ENCODE measurements at places on chromosomes 7 and 10.

- no peak for DNase-seq
Observed at GRCh38 chr10:11019724-11020547, 2.3 kb downstream of the CELF2 start.

GRCh38 chr10:75663947-75664664 lies 232.7 kb downstream of the LRMDA start:
- DNase-seq = no peak

GRCh38 chr10:29256586-29256985 lies 32.3 kb upstream of the LYZL1 start:
- no peak for DNase-seq

- DNase-seq = peak; percentile 63
Observed at GRCh38 chr7:142632271-142633134, 116.8 kb upstream of the PRSS1 start.

DNA sequence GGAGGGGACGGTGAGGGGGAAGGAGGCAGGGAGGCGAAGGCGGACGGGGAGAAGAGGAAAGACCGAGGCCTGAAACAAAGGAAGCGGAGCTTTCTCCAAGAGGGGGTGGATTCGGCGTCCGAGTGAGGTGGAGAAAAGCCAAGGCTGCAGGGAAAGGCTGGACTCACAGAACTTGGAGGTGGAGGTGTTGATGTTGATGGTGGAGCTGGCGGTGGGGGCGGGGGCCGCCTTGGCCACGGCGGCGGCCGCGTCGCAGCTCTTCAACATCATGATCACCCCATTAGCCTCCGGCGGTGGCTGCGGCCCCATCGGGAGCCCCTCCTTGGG lies 578 bp downstream of the CACUL1 start:
- no peak for DNase-seq

- DNase-seq = no peak
Observed at GRCh38 chr10:118017850-118018249, 28.9 kb downstream of the RAB11FIP2 start.

GRCh38 chr7:119925581-119926289 lies 347.2 kb upstream of the KCND2 start:
- DNase-seq = no peak

DNA sequence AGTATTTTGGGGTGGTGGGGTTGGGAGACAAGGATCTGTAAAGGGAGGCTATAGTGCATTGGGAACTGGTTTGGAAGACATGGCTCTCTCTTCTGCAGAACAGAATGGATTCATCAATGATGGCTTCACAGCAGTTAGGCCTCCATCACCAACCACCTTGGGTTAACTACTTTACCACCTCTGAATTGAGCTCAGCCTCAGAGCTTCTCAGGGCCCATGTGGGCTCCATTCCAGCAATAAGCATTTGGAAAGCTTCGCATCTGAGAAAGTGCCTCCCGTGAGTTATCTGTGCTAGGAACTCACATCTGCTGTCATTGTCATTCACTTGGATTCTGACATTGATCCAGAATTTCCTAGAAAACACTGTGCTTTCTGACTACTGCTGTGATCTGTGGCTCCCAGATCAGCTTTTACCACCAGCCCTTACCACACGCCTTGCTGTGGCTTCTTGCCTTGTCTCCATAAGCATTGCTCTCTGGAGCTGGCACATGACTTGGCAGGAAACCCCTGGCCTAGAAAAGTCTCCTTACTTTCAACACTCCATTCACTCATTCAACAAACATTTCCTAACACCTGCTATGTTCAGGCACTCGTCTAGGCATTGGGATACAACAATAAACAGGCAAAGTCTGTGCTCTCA lies 70.7 kb upstream of the ADO start:
- no peak for DNase-seq

GRCh38 chr10:75870039-75870645 lies 438.7 kb downstream of the LRMDA start:
- no peak for DNase-seq

GRCh38 chr7:24717694-24718320 lies 39.5 kb downstream of the GSDME start:
- no peak for DNase-seq

- DNase-seq = no peak
Observed at GRCh38 chr7:20284003-20284770, 46.5 kb upstream of the ITGB8 start.

DNA sequence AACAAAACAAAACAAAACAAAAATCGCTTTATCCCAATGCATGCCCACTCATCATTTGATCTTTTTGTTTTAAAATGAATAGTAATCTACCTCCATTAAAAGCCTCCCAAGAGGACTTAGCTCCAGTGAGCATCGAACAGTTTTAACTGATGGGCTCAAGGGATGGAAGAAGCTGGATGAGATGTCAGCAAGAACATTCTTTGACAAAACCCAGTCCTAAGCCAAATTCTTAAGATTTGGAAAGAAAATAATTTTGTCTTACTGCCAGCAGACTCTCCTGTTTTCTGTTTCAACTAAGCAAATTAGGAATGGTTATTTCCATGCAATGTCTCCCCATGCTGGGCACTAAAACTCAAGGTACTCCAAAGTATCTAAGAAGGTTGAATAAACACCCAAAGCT lies 127.3 kb downstream of the RNLS start:
- no peak for DNase-seq

DNA sequence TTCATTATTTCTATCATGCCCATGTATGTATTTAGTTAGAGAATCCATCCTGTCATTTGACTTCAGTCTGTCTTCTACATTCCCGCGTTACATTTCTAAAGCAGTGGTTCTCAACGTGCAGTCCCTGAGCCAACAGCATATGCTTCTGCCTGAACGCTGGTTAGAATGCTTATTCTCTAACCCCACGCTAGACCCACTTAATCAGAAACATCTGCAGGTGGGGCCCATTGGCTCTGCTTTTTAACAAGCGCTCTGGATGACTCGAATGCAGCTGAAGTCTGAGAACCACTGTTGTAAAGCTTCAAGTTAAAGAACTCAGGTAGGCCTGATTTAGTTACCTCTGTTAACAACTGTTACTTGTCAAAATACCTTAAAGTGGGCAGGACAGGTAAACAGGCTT lies 38.2 kb downstream of the NEUROD6 start:
- no peak for DNase-seq

DNA sequence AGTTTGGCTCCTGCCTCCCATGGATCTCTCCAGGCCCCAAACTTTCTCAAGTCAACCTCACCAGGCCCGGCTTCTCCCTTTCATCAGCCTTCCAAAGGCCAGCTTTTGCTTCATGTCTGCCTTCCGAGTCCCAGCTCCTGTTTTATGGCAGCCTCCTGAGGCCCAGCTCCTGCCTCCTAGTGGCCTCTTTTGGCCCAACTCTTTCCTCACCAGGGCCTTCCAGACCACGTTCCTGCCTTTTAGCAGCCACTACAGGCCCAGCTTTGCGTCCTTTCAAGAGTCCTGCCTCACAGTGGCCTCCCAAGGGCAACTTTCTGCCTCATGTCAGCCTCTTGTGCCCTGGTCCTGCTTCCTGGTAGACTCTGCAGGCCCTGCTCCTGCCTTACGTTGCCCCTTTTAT lies 15.3 kb upstream of the TMEM248 start:
- no peak for DNase-seq

- no peak for DNase-seq
Observed at GRCh38 chr10:3476186-3476585, 303.6 kb upstream of the PITRM1 start.

GRCh38 chr7:111678986-111679385 lies 116.7 kb upstream of the IMMP2L start:
- no peak for DNase-seq

GRCh38 chr10:60914690-60915141 lies 29.3 kb downstream of the RHOBTB1 start:
- DNase-seq = no peak

GRCh38 chr7:7895004-7895650 lies 73.5 kb upstream of the GLCCI1 start:
- no peak for DNase-seq

DNA sequence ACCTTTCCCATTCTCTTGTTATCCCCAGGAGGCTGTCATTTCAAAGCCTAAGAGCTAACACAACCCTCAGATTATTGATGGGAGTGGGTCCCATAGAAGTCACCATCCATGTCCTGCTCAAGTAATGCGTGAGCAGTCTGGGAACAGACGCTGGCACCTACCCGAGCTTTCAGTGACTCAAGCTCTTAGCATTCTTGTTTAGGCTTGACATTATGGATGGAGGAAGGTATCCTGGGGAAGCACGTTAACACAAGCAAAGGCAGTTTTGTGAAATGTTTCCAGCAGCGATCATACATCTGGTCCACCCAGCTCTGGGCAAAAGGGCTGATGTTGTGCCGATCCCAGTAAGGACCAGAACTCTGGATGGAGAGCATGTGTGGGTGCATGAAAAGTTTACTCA lies 30.0 kb upstream of the AUTS2 start:
- DNase-seq = no peak

- no peak for DNase-seq
Observed at GRCh38 chr10:110508806-110509544, 11.3 kb downstream of the DUSP5 start.

- no peak for DNase-seq
Observed at GRCh38 chr10:95476469-95477174, 84.5 kb downstream of the SORBS1 start.

DNA sequence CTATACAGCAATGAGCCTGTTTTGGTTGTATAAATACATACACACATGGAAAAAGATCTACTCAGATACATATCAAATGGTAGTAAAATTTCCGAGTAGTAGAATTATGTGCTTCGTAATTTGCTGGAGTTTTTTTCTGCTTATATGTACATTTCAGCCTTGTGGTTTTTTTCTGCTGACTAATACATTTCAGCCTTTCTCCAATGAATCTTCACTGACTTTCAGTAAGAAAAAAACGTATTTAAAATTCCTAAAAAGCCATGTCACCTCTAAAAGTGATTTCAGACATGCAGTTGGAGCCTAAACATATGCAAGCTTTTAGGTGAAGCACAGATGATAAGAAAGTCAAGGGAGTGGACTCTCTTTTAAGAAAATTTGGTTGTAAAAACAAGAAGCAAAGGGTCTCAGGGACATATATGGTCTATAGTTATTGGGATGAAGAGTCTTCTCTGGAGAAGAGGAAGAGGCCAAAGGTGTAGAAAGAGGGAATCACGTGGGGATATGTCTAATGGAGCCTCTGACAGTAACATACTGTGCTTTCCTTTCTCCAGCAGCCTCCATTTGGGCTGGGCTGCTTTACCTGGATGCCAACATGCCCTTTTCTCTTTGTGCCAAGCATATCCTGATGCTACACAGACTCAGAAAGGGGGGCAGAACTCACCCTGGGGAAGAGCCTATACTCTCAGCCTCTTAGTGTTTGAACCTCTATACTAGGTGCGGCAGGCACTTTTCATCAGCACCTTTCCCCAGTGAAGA lies 2.4 kb downstream of the AMPH start:
- DNase-seq = no peak

DNA sequence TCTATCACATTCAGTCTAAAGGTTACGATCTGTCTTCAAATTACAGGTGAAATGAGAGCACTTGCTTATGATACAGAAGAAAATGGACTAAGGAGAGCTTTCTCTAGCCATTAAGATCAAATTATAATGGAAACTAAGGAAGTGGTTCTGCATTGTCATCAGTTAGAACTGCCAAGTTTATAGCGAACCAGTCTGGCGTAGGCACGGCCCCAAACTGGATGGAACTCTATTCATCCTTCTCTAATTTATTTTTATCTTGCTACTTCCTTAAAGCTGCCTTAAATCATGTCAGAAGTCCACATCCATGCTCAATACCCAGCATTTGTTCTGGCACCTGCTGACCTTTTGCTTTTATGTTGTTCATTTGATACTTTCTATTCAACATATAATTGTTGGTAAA lies 63.7 kb upstream of the APBB1IP start:
- no peak for DNase-seq

DNA sequence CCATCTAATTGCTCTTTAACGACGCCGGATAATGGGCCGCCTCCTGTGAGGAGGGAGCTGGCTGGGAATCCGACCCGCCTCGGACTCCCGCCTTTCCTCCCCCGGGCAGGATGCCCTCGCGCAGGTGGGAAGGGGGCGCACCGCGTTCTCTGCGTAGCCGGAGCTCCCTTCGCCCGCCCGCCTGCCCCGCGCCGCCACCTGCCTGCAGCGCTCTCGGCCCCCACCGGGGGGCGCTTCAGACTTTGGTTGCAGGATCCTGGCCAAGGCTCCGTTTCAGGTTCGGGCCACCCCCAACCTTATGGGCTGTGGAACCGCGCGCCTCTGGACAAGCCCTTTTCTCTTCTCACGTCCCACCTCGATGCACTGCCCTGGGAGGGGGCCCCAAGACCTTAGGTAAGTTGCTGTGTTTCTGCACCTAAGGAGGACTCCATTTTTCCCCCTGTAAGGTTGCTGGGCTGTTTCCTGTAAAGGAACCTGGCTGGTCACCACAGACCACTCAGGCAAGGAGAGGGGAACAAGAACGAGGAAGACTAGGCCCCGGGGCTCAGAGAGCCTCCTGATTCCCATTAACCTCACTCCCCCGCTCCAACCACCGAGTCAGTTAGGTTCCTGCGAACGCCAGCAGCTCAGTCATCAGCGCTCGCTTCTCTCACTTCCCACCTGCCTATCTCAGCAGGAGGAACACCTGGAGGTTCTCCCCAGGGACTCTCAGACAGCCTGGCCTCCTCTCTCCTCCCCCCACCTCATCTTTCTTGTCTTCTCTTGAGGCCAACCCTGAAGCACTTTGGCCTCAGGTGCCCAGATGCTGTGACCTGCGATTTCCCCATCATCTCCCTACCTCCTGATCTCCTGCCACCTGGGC lies 11.3 kb upstream of the KAZALD1 start:
- peak; percentile 63 for DNase-seq

GRCh38 chr7:79529881-79530235 lies 76.4 kb upstream of the MAGI2 start:
- DNase-seq = no peak

DNA sequence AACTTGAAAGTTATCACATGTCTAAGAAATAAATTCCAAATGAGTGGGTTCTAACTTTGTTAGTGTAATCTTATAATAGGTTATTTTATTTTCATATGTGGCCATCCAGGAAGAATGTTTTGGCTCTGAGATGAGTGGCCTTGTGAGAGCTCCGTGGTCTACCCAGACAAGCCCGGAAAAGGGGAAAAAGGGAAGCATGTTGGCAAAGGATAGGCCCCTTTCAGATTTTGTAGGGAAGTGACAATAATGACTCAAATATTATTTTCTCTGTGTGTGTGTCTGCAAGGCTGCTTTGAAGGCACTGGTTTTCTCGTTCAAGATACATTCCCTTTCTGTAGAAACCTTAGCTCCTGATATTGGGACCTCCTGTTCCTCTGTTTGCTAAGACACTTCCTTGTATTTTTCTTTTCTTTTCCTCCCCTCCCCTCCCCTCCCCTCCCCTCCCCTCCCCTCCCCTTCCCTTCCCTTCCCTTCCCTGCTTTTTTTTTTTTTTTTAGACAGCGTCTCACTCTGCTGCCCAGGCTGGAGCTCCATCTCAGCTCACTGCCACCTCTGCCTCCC lies 240.8 kb downstream of the LRMDA start:
- no peak for DNase-seq

- DNase-seq = no peak
Observed at GRCh38 chr7:18570441-18570840, 74.9 kb downstream of the HDAC9 start.
